ENCODE measurements at places on chromosomes 16 and 17. TPM values are rescaled to one million over a fixed set of nuclear protein-coding genes. Genes with fewer than 3 reads are reported as not detected.

The CSH1 gene
- total RNA-seq, result not detected

GRCh38 chr17:46862949-46863348 is 11.6 kb downstream of the WNT9B start:
- DNase-seq, result peak; percentile 44
- no peaks in the 10 kb centered on the region for H3K36me3 ChIP-seq
- H3K4me1 ChIP-seq, result no peaks in the 10 kb centered on the region

DNA sequence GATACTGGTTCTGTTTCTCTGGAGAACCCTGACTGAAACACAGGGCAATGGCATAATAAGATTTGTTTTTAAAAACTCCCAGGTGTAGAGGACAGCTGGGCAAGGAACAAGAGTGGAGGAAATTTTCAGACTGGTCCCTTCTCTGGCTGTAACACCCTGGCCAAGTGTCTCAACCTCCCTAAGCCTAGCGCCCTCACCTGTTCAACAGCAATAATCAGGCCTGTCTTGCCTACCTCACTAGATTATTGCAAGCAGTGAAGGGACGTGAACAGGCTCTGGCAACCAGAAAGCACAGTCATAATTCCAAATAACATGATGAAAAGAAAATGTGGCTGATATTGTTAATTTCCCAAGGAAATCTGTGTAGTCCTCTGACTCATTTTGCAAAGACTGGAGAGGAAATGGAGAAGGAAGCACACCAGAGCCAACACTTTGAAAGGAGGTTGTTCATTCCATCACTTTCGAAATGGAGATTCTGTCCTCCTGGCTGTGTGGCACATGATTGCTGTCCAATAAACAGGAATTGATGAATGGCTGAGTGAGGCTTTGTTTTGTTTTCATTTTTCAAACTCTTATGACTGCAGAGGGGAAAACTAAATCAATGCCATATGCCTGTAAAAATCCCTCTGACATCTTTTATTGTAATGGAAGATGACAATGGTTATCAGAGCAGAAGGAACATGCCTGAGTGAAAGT is 87.5 kb upstream of the HLF start:
- no peaks in the 10 kb centered on the region for H3K36me3 ChIP-seq
- no peaks in the 10 kb centered on the region for H3K4me1 ChIP-seq
- no peak overlapping the region for H3K4me3 ChIP-seq
- no peak for DNase-seq
- no peaks in the 10 kb centered on the region for H3K27me3 ChIP-seq
- H3K27ac ChIP-seq, result no peak overlapping the region

DNA sequence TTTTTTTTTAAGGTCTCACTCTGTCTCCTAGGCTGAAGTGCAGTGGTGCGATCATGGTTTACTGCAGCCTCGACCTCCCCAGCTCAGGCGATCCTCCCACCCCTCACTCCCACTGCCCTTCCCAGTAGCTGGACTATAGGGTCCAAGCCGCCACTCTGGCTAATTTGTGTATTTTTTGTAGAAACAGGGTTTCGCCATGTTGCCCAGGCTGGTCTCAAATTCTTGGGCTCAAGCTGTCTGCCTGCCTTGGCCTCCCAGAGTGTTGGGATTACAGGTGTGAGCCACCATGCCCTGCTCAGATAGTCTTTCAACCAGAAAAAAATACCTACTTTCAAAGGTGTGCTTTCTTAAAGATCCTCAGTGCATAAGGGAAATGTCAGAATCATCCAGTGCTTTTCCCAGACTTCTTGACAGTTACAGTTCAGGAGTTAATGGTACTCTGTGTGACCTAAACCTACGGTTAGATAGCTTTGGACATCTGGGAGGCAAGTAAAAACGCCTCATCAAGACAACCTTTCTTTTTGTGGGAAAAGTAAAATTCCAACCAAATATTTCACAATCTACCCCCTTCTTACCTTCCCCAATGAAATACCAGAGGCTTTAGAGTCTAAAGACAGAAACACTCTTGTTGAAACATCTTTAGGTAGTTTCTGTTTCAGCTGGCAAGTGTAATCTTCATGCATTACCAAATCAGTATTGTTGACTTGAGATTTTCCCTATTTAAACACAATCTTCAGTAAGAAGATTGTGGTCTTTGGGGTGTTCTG is 6.8 kb downstream of the RSPRY1 start:
- no peak for DNase-seq
- H3K36me3 ChIP-seq, result no peaks in the 10 kb centered on the region
- peaks cover 11% of the 10 kb centered on the region for H3K4me1 ChIP-seq
- H3K4me3 ChIP-seq, result no peak overlapping the region
- no peaks in the 10 kb centered on the region for H3K27me3 ChIP-seq
